Naive thymus-derived CD8-positive, alpha-beta T cell (primary cell): ENCODE measurements at places on chromosomes 7 and 10.

GRCh38 chr10:122546242-122546641, 14.3 kb upstream of the DMBT1 start:
- no peak for DNase-seq

- DNase-seq: no peak
Measured at GRCh38 chr7:23672033-23672432, 8.0 kb upstream of the FAM221A start.

DNA sequence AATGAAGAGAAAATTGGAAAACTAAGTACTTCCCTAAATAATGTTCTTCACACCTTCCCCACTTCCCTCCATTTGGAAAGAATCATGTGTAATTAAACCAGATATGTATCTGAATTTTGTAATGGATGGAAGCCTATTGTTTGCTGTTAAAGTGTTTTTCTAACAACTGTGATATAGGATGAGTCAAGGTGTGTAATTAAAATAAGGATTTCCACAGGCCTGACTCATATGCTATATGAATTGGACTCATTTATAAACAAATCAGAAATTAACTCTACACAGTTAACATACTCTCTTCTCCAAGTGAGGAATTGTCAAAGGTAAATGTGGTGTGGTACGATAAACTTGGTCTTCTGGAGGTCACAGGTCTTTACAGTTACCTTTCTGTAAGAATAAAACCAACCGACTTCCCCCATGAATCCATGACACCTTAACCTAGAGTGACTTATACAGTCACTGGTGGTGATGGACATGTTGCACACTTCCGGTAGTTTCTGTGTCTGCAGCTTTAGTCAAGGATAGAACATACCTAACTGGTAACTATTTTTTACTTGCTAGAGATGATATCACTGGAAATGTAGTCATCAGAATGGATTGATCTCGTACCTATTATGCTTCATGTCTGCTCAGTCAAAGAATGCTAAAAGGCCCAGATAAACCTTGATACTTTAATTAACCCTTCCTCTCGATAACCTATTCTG, 12.8 kb downstream of the PNLIPRP3 start:
- DNase-seq: no peak

- no peak for DNase-seq
Measured at GRCh38 chr7:66639773-66640172, 11.1 kb downstream of the KCTD7 start.

DNA sequence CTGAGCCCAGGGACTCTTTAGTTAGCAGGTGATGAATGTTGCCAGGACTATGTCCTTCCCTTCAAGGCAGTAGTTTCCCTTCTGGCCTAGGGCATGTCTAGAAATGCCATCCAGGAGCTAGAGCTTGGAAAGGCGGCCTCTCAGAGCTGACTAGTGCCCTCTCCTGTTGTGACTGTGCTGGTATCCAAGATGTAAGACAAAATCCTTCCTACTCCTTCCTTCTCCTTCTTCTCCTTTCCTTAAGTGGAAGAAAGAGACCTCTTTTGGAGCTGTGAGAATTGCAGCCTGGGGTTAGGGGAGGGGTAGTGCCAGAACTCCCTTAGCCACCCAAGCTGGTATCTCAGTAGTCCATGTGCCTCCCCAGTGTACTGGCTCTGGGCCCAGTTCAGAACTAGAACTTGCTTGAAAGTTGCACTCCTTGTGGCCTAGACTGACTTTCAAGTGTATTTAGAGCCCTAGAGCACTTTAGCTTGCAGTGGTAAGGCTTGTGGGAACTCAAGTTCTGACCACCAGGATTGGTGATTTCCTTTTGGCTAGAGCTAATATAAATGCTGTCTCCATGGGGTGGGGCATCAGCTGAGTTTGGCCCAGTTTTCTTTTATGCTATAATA, 118.8 kb downstream of the NPSR1 start:
- DNase-seq: no peak

DNA sequence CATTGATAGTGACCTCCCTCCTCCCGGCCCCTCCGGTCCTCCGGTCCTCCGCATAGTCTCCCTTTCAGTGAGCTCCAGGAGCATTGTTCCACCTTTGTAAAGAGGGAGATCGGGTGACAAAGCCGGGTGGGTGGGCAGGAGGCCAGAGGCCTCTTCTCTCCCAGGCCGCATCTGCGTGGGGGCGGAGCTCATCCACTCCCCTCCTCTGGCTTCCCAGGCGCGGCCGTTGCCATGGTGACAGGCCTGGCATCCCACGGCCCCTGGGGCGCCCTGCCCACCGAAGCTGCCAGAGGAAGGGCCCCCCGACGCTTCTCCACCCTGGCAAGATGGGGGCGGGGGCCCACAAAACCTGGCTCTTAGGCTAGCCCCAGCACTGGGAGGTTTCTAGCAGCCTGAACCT, 4.4 kb upstream of the FZD9 start:
- no peak for DNase-seq

DNA sequence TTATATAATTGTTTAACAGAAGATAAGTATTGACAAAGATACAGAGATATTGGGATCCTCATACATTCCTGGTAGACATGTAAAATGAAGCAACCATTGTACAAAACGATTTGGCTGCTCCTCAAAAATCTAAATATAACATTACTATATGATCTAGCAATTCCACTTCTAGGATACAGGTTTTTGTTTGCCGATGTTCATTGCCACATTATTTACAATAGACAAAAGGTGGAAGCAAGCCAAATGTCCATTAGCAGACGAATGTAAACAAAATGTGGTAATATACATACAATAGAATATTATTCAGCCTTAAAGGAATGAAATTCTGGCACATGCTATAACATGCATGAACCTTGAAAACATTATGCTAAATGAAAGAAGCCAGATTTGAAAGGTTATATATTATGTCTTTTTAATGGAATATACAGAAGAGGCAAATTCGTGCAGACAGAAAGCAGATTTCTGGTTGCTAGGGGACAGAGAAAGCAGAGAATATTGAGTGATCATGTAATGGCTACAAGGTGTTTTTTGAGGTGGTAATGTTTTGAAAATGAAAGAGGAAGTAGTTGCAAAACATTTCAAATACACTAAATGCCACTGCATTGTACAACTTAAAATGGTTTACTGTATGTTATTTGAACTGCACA, 44.9 kb downstream of the POLR1F start:
- no peak for DNase-seq

GRCh38 chr10:61747307-61747706, 84.6 kb downstream of the CABCOCO1 start:
- no peak for DNase-seq

DNA sequence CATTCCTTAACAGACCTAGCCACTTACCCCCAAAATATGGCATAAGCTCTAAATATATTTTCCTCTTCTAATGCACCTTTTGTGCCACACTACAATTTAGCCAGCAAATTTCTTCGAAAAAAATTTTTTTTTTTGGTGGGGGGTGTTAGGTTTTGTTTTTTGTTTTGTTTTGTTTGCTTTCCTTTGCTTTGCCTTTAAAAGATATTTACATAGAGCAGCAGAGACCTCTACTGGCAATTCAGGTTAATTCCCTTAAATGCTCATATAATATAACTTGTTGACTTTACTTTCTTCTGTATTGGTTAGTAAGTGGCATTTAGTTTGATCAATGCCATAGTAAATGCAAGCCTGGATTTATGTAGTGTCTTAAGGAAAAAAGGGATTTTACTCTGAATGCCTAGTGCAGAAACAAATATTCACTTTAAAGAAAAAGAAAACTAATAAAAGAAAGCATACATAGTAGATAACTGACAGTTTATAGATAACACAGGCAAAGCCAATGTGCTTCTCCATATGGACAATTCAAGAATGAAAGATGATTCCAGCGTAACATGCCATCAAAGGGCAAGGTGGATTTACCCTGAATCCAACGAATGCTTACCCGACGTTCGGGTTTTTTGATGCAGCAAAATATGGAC, 1250.6 kb downstream of the GATA3 start:
- DNase-seq: peak; percentile 9

DNA sequence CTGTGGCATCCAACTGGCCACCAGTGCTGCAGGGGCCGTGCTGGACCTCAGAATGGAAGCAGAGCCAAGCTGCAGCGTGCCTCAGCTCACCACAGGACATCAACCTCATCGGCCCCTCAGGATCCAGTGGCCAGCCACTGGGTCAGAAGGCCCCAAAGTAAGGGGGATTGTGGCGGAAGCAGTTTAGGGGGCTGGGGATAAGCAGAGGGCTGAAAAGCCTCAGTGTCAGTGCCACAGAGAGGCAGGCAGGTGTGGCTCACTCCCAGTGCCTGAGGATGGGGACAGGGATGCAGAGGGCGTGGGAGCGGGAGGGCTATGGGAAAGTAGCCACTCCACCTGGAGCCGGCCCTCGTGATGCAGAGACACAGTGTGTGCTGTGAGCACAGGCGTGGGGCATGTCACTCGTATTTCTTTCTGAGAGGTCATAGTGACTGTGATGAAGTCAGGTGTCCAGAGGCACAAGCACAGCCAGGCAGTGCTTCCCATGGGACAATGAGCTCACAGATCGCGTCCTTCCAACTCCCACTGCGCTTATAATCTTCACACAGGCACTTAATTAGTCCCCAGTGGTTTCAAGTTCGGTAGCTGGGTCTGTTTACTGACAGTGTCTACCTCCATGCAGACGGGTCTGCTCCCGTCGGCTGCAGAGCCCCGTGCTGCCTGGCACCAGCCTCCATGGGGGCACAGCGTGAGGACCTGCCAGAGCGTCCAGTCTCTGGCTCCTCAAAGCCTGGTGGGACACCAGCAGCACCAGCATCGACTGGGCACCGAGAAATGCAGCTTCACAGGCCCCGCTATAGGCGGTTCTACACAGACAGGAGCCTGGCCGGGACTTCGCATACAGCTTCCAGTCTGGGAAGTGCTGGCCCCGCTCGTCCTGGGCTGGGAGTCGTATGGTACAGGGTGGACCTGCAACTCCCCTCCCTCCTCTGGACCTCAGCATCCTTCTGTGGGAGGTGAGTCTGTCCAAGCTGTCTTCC, 42.9 kb upstream of the CNPY1 start:
- no peak for DNase-seq

DNA sequence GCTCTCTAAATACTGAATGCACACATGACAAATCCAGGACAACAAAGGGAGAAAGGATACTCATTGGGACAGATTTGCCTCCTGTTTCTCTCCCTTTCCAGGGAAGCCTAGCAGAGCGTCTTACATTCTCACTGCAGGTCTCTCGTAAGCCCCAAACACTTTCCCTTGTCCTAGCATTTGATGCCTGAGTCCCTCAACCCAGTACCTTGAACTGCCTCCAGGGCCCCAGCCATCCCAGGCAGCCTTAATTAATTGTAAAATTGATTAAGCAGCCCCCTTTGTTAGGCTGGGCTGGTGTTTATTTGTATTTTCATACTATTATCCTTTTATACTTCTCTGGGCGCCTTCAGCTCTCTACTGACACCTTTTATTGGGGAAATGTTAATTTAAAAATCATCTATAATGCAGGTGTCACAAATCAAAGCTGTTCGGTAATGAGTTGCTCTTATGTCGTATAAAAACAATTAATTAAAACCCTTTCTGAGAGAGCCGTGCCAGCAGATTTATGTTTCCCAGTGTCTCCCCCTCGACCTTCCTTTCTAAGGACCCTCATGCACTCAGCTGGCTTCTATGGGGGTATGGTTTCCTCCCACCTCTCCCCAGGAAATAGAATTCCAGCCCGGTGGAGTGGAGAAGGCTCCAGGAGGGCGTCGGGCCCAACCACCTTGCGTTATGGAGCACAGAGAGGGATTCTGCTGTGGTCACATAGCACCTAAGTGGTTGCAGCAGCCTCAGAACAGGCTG, 243.8 kb downstream of the RPS24 start:
- no peak for DNase-seq

- DNase-seq: peak; percentile 69
Measured at GRCh38 chr10:69716711-69717560, 84.8 kb upstream of the COL13A1 start.

DNA sequence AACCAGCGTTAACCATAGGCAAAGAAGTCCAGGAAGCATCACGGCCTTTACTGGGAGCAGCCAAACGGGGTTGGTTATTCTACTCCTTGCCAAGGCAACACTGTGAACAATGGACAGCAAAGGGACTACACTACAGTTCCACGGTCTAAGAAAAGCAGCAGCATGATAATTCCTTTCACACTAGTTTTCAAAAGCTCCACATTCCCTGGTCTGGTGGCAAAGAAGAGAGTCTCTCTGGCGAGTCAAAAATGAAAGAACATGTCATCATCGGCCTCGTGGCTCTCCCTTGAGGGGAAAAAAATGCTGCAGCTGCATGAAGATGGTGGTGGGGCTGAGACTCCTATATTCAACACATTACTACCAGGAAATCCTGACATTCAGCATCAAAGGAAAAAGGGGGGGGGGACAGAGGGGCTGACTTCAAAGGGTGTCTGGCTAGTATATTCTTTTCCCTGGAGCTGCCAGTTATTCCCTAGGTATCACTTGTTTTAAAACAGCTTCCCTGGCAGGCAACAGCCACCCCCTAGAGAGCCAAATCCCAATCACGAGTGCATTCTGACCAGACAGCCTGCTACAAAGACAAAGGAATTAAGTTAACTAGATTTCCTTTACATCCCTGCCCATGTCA, 49.1 kb downstream of the SLC37A3 start:
- no peak for DNase-seq

- DNase-seq: no peak
Measured at GRCh38 chr7:34844406-34844805, 186.4 kb downstream of the NPSR1 start.

- DNase-seq: no peak
Measured at GRCh38 chr7:108408296-108408991, 47.8 kb downstream of the NRCAM start.

DNA sequence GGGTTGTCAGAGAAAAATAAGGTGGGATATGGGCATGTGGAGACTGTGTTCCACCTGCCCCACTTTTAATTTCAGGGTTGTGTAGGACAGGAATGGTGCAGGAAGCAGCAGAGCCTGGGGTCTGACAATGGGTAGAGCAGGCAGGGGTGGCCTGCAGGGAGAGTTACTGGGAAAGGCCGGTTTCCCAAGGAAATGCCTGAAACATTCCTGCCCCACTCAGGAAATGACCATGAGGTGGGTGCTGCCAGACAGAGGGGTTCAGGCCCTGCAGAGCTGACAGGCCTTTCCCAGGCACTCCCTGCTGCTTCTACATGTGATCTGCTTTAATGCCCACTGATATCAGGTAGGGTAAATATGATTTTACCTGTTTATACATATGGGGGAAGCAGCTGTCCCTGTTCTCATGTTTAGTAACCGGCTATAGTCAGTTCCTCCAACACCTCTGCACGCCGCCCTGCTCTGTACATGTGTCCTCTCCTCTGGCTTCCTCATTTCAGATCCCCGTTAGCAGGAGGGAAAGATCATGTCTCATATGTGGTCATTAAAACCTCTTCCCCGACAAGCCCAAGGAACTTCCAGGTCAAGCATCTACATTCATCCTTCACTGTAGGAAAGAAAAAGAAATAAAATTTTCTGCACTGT, 118.6 kb upstream of the PRSS58 start:
- DNase-seq: no peak

GRCh38 chr10:86775056-86775869, 18.8 kb downstream of the BMPR1A start:
- no peak for DNase-seq

GRCh38 chr7:24965831-24966708, 13.9 kb downstream of the OSBPL3 start:
- DNase-seq: peak; percentile 5

DNA sequence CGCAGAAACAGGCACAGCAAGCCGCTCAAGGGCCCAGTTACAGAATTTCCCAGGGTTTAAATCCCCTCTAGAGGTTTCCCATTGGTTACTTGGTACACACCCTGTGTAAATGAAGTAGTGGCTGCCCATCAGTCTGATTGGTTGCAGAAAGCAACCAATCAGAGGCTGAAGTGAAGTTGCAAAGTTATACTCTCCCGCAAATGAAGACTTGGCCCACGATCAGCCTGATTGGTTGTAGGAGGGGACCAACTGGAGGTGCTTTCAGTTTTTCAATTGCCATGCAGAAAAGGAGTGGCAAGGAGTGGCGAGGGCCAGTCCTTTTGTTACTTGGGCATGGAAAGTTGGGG, 909.2 kb upstream of the AUTS2 start:
- no peak for DNase-seq

- no peak for DNase-seq
Measured at GRCh38 chr10:1377231-1377630, 321.0 kb downstream of the WDR37 start.
